ENCODE measurements at places on chromosomes 6 and 20. TPM values are rescaled to one million over a fixed set of nuclear protein-coding genes. Genes with fewer than 3 reads are reported as not detected.

GRCh38 chr6:158770533-158771330, 48.4 kb downstream of the EZR start:
- no peak for DNase-seq

DNA sequence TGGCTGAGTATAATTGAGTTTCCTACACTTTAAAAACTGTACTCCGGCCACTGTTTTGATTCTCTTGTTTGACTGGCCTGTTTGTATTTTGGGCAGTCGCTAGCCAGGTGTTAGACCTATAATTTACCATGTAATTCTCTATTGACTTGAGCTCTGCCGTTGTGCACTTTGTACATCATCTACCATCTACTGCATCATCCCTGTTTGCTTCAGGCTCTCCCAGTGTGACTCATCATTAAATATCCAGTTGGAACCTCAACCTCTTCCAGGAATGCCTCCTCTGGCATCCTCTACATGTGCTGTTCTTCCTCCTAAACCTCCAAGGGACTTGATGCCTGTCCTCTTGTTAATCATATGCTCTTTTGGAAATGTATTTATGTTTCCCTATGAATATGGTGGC, 72.3 kb downstream of the FARS2 start:
- no peak for DNase-seq

DNA sequence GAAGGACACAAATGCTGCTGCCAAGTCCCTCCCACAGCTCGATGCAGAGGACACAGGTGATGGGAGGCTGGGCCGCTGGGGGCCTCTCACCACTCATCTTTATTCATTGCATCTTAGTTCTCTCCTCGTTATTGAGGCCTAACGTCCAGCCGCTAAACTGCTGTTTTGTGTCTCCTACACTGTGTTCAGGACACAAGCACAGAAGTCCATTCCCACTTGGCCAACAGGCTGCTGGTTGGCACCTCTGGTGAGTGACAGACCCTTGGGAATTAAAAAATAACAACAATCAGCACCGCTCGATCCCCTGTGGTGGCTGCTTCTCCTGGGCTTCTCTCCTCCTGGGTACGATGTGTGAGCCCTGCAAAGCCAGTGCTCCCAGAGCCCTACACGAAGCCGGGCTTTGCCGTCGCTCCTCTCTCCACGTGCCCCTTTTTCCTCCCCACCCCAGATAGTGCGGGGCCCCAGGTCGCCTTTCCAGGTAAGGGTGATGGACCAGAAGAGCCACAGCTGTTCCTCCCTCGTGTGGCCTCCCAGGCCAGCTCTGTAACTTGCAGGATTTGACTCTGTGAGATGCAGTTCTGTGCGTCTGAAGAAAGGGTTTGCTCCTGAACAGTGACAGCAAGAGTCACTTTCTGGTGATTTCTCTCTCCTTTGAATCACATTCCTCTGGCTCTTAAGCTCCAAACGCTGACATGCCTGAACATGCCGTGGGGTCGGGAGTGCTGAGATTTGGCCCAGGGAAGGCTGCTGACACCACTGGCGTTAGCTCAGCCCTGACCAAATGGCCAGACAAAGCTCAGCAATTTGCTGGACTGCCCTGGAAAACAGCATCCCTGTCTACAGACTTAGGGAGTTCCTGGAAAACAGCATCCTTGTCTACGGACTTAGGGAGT, 59.3 kb downstream of the DLL1 start:
- DNase-seq, result no peak

- DNase-seq, result no peak
These were observed 308.1 kb downstream of the EPM2A start for GRCh38 chr6:145427232-145427631.

GRCh38 chr6:41164551-41165120, 1.7 kb upstream of the TREM2 start:
- no peak for DNase-seq

- DNase-seq, result peak; percentile 46
These were observed 45.2 kb downstream of the THEMIS start for GRCh38 chr6:127855542-127856159.

- DNase-seq, result no peak
These were observed 3.5 kb upstream of the MEP1A start for GRCh38 chr6:46789434-46790354.

DNA sequence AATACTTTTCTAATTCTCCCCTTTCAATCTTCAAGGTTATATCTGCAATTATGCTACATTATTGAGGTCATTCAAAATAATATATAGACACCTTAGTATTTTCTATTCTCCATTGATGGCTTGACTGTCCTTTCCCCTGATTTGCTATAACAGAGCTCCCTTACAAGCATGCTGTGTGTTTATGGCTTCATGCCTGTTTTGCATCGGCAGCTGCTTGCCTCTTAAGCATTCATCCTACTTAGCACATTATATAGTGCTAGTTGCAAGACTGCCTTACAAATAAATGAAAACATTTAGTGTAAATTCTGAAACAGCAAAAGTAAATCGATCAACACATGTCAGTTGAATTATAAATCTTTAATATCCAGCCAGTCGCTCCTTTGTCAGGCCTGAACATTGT, 476.2 kb upstream of the POU3F2 start:
- DNase-seq, result no peak

The TNFRSF6B gene
- total RNA-seq, result 31.5 TPM

The PI16 gene
- total RNA-seq, result under 0.01 TPM

The POLR1C gene
- total RNA-seq, result 28.5 TPM

The MOG gene
- not detected for total RNA-seq

The ZNF334 gene
- 1.9 TPM for total RNA-seq

The ARMH2 gene
- not detected for total RNA-seq

All from fibroblast of villous mesenchyme (primary cell).